Natural killer cell (primary cell): ENCODE measurements at places on chromosomes 7 and 10. TPM values are rescaled to one million over a fixed set of nuclear protein-coding genes. Genes with fewer than 3 reads are reported as not detected.

DNA sequence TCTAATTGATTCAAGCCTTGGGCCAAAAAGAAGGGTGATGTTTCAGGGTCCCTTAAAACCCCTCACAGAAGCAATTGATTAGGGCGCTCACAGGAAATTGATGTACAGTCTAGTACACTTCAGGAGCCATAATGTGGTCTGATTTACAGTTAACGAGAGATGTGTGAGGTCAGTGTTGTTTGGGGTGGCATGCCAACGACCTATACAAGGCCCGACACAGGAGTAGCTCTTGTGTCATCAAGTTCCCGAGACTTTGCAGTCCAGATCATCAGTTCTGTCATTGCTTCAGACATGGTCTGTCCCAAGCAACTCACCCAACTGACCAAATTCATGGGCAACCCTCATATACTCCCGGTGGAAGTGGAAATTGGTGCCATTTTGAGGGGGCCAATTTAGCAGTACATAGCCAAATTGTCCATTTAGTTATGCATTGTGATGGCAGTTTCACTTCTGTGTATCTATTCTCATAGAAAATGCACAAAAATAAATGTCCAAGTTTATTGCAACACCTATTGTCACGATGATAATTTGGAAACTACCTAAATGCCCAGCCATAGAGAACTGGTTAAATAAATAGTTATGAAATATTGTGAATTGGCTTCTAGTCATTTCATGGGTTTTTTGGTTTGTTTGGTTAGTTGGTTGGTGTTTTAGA, 18.0 kb upstream of the ARID5B start:
- DNase-seq: no peak
- H3K4me3 ChIP-seq: no peak overlapping the region
- H3K4me1 ChIP-seq: no peaks in the 10 kb centered on the region
- no peak overlapping the region for H3K27ac ChIP-seq

The SHTN1 gene
- 1.4 TPM for total RNA-seq

DNA sequence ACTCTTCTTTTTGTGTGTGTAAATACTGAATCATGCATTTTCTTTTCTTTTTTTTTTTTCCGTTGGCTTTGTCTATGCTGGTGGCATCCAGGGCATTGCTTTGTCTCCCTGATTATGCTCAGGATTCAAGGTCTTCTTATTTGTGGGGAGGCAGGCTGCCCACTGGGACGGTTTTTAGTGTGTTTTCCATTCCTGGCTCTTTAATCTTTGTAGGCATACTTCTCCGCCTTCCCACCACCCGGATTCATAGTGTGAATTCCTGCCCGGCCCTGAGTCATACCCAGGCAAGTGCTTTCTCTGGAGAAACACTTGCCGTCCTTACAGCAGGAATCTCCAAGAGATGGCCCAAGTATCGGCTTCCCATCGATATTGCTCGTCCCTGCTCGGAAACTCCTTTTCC, 5.2 kb downstream of the ZNF655 start:
- H3K4me1 ChIP-seq: peaks cover 19% of the 10 kb centered on the region
- no peaks in the 10 kb centered on the region for H3K27me3 ChIP-seq
- H3K4me3 ChIP-seq: no peak overlapping the region
- DNase-seq: no peak

- H3K4me3 ChIP-seq: no peak overlapping the region
- H3K36me3 ChIP-seq: no peaks in the 10 kb centered on the region
- H3K4me1 ChIP-seq: peaks cover 56% of the 10 kb centered on the region
- DNase-seq: no peak
- no peak overlapping the region for H3K27ac ChIP-seq
Observed at GRCh38 chr10:46090258-46090812, 44.3 kb upstream of the MSMB start.

The PNLIP gene
- not detected for total RNA-seq

The CPN1 gene
- total RNA-seq: not detected

- H3K27ac ChIP-seq: no peak overlapping the region
- no peak for DNase-seq
- peak overlapping the region; percentile 90 for H3K4me3 ChIP-seq
- peaks cover 13% of the 10 kb centered on the region for H3K36me3 ChIP-seq
Observed at GRCh38 chr7:70695795-70696083, 436.2 kb upstream of the GALNT17 start.

- H3K4me1 ChIP-seq: no peaks in the 10 kb centered on the region
- DNase-seq: peak; percentile 55
- peaks cover 81% of the 10 kb centered on the region for H3K36me3 ChIP-seq
Observed at GRCh38 chr10:112434988-112435619, 11.6 kb downstream of the ZDHHC6 start.

GRCh38 chr7:70421319-70421718, 710.6 kb upstream of the GALNT17 start:
- H3K4me1 ChIP-seq: no peaks in the 10 kb centered on the region
- H3K27ac ChIP-seq: no peak overlapping the region
- H3K4me3 ChIP-seq: no peak overlapping the region
- H3K27me3 ChIP-seq: no peaks in the 10 kb centered on the region
- no peak for DNase-seq

DNA sequence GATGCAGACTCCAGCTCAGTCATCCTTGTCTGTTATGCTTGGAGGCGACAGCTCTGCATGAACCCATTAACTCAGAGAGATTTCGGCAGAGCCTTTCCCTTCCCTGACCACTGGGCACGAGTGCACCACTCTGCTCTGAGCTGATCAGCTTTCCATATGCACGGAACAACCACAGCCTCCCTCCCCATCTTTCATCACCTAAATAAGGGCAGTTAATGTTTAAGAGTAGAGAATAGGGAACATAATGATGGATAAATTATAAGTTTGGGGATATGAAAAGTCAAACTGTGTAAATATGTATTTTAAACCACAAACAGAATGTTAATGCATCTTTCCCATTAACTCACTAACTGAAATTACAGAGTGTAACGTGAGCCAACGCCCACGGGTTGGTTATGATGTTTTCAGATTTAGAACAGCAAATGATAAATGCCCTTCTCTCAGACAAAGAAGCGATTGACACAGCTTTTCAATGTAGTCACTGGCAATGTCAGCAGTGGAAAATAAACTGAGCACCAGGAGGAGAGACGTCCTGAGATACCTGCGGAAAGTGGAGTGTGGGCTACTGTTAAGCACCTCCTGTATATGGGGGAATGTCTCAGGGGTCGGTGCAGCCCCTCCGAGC, 658.2 kb downstream of the LRMDA start:
- H3K4me3 ChIP-seq: no peak overlapping the region
- H3K4me1 ChIP-seq: no peaks in the 10 kb centered on the region
- DNase-seq: no peak
- no peak overlapping the region for H3K27ac ChIP-seq

GRCh38 chr7:82494420-82494819, 50.8 kb upstream of the CACNA2D1 start:
- no peaks in the 10 kb centered on the region for H3K4me1 ChIP-seq
- no peak overlapping the region for H3K4me3 ChIP-seq
- no peak overlapping the region for H3K27ac ChIP-seq
- no peaks in the 10 kb centered on the region for H3K36me3 ChIP-seq

DNA sequence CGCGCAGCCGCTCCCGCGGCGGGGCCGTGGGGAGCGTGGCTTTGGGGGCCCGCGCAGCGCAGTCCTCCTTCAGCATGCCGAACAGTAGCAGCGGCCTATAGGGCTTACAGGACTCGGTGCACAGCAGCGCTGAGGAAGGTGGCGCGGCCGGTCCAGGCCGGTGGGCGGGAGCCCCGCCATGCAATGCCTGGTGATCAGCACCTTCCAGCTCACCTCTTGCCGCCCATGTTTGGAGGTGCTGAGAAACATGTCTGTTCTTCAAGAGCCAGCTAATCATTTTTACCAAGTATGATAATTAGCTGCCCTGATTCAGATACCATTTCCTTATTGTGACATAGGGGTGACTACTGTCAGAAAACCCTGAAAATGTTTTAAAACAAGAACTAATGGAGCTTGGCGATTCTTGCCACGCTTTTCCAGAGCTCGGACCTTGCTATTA, 33.5 kb upstream of the SFTPD start:
- H3K27me3 ChIP-seq: peaks cover 6% of the 10 kb centered on the region
- no peak for DNase-seq
- H3K4me3 ChIP-seq: no peak overlapping the region
- no peaks in the 10 kb centered on the region for H3K36me3 ChIP-seq
- H3K27ac ChIP-seq: no peak overlapping the region

The TAX1BP1 gene
- 150 TPM for total RNA-seq
